Effector CD8-positive, alpha-beta T cell (primary cell): ENCODE measurements at places on chromosomes 3 and 15.

DNA sequence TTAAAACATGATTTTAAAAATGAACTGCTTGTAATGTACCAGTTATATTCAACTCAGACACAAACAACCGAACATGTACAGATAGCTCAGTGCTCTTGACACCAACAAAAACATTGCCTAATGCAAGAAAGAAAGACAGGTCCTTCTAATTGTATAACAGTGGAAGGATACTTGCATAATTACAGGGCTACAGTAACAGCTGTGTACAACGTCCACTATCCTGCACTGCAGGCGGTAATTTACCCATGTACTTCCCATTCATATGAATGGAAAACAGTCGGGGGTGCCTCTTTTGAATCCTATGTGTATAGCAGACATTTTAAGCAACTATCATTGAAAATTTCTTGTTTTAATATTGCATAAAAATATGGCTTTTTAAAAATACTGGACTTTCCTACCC, 41.1 kb upstream of the PLSCR5 start:
- DNase-seq = no peak

GRCh38 chr3:176574786-176575185, 622.5 kb downstream of the TBL1XR1 start:
- no peak for DNase-seq

- no peak for DNase-seq
Measured at GRCh38 chr15:48935236-48935635, 28.5 kb downstream of the SHC4 start.

DNA sequence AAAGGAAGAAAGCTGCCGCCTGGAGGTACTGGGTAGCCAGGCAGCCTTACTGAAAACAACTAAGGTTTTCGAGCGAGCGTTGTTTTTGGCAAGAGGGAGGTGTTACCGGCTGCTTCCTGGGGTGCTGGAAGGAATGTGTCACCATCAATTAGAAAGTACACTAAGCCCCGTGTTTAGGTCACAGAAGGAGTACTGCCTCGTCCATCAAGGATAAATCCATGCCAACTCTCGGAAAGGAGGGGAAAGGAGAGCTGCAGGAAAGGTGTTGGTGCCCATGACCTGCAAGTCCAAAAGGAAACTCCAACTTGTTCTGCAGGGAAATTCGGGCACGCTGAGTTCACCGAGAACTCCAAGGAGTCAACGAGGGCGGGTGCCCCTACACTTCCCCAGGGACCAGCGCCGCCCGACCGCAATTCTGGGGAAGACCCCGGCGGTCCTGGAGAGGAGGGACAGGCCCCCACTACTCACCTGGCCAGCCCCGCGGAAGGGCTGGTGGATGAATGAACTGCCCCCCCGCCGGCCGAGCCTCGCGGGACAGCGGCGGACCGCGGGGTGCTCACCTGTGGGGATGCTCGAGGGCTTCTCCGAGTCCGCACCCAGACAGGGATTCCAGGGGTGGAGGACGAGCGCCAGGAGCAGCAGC, 542 bp downstream of the PLOD2 start:
- no peak for DNase-seq

DNA sequence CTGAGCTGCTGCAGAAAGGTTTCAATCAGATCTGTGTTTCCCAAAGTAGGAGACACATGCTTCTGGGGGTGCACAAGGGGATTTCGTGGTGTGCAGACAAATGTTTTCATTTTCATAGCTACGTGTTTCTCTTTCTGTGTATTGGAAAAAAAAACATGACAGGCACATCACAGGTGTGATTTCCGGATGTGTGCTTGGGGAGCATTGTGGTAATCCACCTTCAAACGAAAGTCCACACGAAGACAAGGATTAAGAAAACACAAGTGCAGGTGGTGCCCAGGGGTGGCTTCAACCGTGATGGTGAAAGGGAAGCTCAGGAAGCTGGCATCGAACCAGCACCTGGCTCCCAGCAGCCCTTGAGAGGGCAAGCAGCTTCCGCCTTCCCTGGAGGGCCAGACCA, 164.6 kb upstream of the LINGO1 start:
- no peak for DNase-seq

DNA sequence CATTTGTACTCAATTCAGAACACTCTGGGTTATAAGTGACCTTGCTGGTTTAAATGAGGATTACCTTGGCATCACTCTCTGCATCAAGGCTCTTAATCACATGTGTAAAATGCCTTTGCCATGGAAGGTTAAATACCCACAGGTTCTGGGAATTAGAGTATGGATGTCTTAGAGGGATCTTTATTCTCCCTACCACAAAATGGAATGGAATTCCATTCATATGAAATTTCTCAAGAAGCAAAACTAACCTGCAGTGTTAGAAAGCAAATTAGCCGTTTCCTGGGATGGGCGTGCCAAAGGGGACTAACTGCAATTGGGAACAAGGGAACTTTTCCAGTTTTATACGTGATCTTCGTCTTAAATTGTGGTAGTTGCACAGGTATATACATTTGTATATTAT, 39.8 kb downstream of the TBL1XR1 start:
- DNase-seq = no peak

GRCh38 chr3:42117175-42118008, 26.2 kb downstream of the TRAK1 start:
- DNase-seq = no peak

DNA sequence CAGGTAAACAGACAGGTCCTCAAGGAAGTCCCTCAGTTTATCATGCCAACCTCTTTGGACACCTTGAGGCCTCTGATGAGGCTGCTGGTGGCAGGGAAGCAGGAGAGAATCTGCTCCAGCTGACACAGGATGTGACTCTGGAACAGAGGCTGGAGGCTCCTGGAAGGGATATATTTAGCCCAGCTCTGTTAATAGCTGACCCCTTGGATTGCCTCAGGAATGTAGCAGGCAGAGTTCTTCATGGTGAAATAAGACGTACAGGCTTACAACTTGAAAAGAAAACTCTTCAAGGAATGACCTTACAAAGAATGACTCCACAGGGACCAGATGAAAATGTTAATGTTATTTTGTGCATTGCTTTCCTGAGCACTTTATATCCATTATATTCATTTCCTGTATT, 90.5 kb downstream of the AQP9 start:
- no peak for DNase-seq

- no peak for DNase-seq
Measured at GRCh38 chr15:88658972-88659931, 20.4 kb downstream of the ISG20 start.

- no peak for DNase-seq
Measured at GRCh38 chr3:8841472-8841871, 72.1 kb upstream of the OXTR start.

GRCh38 chr15:64742385-64742784, 33.0 kb downstream of the RBPMS2 start:
- DNase-seq = no peak

GRCh38 chr3:13575459-13576061, 26.6 kb downstream of the FBLN2 start:
- no peak for DNase-seq

- DNase-seq = no peak
Measured at GRCh38 chr3:168341192-168341815, 245.6 kb upstream of the GOLIM4 start.

GRCh38 chr3:178434206-178434805, 101.9 kb upstream of the KCNMB2 start:
- DNase-seq = no peak

GRCh38 chr3:30733209-30733608, 126.8 kb downstream of the TGFBR2 start:
- no peak for DNase-seq

GRCh38 chr3:69191516-69191915, 69.1 kb upstream of the LMOD3 start:
- DNase-seq = no peak

- no peak for DNase-seq
Measured at GRCh38 chr3:30075514-30075913, 530.9 kb upstream of the TGFBR2 start.

- no peak for DNase-seq
Measured at GRCh38 chr3:88000853-88001252, 58.0 kb downstream of the CGGBP1 start.

GRCh38 chr3:194661946-194662345, 10.0 kb downstream of the LSG1 start:
- DNase-seq = no peak

GRCh38 chr15:33021806-33022389, 172.6 kb downstream of the FMN1 start:
- DNase-seq = no peak

GRCh38 chr3:130341882-130342281, 3.6 kb upstream of the COL6A5 start:
- DNase-seq = no peak

GRCh38 chr3:183731611-183732010, 34.0 kb downstream of the YEATS2 start:
- DNase-seq = no peak

GRCh38 chr3:157201648-157202278, 41.8 kb upstream of the CCNL1 start:
- DNase-seq = no peak

GRCh38 chr3:8482960-8483665, 18.5 kb upstream of the LMCD1 start:
- DNase-seq = no peak

DNA sequence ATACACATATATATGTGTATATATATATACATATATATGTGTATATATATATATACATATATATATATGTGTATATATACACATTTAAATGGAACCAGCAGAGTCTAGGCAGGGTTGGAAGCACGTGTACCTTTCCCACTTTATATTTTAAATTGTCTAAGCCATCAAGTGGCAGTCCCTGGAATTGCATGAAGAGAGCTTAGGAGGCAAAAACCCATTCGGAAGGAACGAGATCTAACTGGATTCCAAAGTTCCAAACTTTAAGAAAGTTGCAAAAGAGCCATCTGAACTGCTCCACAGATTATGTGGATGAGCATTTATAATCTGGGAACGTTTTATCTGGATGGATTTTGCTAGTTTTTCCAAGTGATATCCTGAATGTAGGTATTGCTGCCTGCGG, 186.5 kb downstream of the FOXP1 start:
- DNase-seq = no peak

GRCh38 chr3:135087782-135088181, 292.7 kb downstream of the EPHB1 start:
- DNase-seq = no peak

DNA sequence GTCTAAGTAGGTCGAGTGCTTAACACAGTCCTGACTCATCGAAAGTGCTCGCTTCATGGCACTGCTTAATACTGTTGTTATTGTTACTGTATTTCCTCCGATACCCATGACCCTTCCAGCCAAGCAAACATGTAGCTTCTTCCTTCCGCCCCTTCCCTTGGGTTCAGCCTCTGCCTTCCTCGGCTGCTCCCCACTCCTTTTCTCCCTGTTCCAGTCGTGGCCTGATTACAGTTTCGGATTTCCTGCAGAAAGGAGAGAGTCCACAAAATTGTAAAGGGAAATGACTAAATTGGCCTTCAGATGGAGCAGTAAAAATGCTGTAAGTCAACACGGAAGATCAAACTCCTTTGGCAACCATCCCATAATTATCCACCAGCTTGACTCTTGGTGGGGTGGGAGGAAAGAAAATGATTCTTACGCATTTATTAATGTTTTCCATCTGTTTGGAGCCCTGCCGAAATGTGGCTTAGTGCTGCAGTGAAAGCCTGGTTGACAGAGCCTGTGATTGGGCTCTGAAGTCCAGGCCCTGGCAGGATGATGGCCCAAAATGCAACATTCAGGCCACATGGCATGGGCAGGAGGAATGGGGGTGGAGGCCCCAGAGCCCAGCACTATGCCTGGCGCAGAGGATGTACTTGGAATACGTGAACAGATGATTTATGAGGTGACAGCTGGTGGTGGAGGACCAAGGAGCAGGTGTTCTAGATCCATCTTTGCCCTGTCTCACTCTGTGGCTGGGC, 37.6 kb downstream of the FAM3D start:
- DNase-seq = no peak

GRCh38 chr3:152405915-152406802, 137.4 kb downstream of the MBNL1 start:
- DNase-seq = no peak

DNA sequence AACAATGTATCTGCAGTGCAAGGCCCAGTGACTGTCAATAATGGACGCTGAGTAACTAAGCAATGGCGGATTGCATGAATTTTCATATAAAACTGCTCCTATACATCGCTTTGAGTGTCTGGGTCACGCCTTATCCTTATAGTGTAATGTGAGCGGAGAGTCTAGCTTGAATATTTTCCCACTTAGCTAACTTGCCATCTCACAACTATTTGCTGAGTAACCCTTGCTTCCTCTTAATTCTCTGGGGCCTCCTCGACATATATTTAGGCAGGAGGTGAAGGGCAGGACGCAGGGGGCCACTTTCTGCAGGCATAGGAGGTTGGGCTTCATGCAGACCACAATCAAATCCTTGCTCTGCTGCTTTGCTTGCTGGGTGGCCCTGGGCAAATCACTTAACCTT, 24.0 kb downstream of the ST8SIA2 start:
- no peak for DNase-seq

DNA sequence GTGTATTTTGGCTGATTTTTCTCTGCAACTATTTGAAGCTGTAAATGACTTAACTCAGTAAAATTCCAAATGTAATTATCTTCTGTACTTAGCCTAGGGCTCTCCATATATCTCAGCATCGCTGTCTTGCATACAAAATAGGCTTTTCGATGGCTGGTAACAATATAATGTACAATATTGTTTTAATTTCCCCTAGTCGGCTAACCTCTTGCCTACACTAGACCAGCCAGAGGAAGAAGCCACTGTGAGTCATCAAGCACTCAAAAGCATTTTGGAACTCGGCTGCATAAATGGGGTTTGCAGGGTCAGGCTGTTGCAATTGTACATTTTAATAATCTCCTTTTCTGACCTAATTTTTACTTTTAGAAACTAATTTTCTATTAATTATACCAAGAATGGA, 583.8 kb downstream of the FOXP1 start:
- DNase-seq = no peak

DNA sequence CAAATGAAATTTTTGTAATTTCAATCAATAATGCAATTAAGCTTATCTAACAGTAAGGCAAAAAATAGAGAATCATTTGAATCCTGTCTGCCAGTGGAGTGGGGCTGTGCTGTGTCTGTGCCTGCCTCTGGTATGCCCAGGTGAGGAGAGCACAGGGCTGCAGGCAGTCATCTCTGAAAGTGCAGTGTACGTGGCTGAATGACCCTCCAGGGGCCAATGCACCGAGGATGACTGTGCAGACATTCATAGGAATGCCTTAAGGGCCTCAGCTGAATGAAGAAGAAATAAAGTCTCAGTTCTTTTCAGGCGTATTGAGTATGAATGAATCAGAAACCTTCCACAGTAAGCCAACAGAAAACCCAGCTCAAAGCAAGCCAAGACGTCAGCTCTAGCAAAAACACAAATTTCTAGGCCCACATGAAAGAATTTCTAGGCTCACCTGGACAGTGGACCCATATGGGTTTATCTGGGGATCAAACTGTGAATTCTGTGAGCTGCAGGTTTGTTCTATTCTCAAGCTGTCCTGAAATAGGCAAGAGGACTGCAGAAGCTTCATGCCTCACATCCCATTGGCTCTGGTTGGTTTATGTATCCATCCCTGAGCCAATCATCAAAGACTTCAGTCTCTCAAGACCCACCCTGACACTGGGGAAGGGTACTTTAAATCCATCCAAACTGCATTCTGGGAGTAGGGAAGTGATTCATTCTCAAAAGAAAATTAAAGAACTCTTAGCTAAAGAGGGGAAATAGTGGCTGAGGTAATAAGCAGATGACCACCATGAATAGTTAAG, 123.4 kb downstream of the SSR3 start:
- DNase-seq = no peak

- DNase-seq = no peak
Measured at GRCh38 chr3:42123824-42124658, 32.9 kb downstream of the TRAK1 start.

- no peak for DNase-seq
Measured at GRCh38 chr15:90710436-90711027, 6.6 kb upstream of the BLM start.

GRCh38 chr3:8143186-8143585, 358.4 kb upstream of the LMCD1 start:
- DNase-seq = no peak

- DNase-seq = no peak
Measured at GRCh38 chr15:31453558-31454318, 127.1 kb downstream of the KLF13 start.
